HT-29 (cell line): ENCODE measurements at places on chromosomes 1 and 21. TPM values are rescaled to one million over a fixed set of nuclear protein-coding genes. Genes with fewer than 3 reads are reported as not detected.
A peak's percentile ranks its signal among the peaks of the same experiment; 100 is the strongest.

LRRC3 gene
- total RNA-seq, result 0.08 and 0.10 TPM in 2 replicates

GRCh38 chr21:36134803-36135390 is at the start of gene CBR3:
Gene CBR3 (plus strand): TSS chr21:36135079. CDS start chr21:36135193, 114 bp downstream.
- DNase-seq, result no peak

KIF21B gene
- total RNA-seq, result 3.8 and 4.8 TPM in 2 replicates

GRCh38 chr1:243710467-243710866 is 139.6 kb downstream of the AKT3 start:
- no peak for DNase-seq

GRCh38 chr1:35931446-35932157 is 697 bp downstream of the AGO3 start:
- peak; percentile 68 for DNase-seq

MRAP gene
- total RNA-seq, result not detected in 2 replicates

DNA sequence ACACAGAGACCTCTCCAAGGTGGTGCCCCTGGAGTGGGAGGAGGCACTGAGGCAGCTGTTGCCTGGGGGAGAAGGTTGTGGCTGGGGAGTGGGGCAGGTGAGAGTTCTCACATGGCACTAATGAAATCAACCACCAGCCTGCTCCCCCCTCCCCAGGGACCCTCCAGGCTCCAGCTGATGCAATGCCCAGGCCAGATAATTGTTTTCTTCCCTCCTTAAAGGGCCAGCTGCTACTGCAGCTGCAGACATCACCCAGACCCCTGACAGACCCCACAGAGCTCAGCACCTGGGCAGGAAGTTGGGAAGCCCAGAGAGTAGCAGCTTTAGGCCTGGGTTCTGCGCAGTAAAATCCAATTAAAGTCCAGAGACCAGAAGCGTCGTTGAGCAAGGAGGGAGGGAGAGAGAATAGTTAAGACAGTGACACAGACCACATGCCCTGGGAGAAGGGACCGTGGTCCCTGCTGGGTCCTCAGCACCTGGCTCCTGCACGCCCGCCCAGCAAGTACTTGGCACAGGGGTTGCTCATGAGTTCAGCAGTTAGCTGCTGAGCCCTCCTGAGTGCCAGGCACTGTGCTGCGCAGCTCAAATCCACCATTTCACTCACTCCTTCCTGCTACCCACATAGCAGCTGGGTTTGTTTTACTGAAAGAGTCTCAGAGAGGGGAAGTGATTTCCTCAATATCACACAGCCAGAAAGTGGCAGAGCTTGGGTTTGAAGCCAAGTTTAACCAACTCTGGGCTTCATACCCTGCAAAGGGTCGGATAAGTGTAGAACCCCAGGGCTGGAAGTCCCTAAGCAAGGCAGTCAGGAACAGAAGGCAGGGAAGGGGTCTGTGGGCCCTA is 1.9 kb downstream of the RIMS3 start:
- no peak for DNase-seq

DNA sequence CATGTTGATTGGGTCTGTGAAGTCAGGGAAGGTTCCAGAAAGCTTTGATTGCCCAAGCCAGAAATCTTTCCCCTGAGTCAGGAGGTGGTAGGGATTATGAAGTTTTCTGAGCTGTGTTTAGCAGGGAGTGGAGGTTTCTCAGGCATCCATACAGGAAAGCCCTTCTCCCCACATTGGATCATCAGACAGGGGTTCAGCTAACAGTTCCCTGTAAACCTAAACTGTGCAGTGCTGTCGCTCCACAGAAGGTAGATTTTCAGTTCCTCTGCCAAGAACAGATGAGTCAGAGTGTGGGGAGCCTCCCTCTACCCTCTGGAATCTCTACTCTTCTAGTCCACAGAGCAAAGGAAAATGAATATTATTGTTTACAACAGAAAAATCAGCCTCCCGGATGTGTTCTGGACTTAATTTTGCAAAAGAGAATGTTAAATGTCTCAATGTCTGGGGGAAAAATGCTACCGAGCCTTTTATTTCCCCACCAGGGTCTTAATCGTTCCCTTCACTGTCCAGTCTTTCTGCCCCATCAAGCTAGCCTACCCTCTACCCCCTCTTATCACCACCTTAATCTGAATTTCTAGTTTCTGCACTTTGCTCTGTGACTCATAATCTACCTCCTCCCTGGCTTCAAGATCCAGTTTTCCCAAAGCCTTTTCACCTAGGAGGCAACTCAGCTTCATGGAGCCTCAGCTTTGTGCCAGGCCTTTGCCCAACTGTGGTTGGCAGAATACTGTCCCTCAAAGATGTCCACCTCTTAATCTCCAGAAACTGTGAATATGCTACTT is 355.6 kb downstream of the PRDM2 start:
- peak; percentile 46 for DNase-seq
